Caki2 (cell line): ENCODE measurements at places on chromosomes 13 and 19.

GRCh38 chr19:10439588-10439987 lies 19.2 kb downstream of the PDE4A start:
- no peak for DNase-seq

DNA sequence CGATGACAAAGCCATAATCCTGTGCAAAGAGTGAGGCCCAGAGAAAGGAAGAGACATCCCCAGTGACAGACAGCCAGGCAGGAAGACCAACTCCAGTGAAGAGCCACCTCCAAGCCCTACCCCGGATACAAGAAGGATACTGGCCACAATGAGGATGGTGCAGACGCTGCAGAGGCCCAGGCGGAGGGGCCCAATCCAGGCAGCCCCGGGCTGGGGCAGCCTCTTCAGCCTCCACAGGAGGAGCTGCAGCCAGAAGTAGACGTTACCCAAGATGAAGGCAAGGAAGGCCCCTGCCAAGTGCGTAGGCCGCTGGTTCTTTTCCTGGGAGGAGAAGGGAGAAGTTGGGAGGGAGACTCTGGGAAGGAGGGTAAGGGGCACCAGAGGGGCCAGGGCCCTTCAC lies 8.5 kb downstream of the TMEM150B start:
- DNase-seq: no peak

- DNase-seq: no peak
Measured at GRCh38 chr13:74751739-74752138, 617.5 kb upstream of the KLF12 start.

GRCh38 chr13:24083722-24084421 lies 76.6 kb upstream of the SPATA13 start:
- DNase-seq: no peak

DNA sequence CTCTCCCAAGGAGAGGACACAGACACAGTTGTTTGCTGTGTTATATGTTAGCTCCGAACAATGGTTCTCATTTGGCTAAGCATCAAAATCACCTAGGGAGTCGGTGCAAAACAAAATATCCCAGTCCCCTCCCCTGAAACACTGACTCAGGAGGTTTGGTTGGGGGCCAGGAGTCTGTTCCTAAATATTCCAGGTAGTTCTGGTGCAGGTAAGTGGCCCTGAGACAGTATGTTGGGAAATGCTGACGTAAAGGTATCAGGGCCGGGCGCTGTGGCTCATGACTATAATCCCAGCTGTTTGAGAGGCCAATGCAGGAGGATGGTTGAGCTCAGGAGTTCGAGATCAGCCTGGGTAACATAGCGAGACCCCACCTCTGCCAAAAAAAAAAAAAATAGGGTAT lies 2.3 kb upstream of the MAP2K7 start:
- DNase-seq: no peak

DNA sequence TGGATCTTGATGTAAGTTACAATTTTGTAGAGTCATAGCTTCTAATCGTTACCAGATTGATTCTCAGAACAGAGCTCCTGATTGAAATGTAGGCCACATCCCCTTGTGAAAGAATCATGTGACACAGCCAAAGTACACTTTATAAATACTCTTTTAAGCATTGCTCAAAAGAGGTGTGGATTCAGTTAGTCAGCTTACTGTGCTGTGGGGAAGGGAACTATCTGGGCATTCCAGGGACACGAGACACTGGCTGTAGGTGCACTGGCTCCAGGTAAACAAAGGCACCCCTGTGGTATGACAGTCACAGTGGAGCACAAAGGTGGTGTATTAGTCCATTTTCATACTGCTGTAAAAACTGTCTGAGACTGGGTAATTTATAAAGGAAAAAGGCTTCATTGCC lies 222.8 kb downstream of the LIG4 start:
- no peak for DNase-seq

GRCh38 chr19:2308114-2308556 lies at the start of gene LINGO3:
LINGO3 (minus strand) TSS chr19:2308154; CDS start chr19:2291776, 16,378 bp downstream.
- DNase-seq: no peak

- peak; percentile 27 for DNase-seq
Measured at GRCh38 chr19:57615346-57615745, 1.3 kb downstream of the ZNF134 start.

DNA sequence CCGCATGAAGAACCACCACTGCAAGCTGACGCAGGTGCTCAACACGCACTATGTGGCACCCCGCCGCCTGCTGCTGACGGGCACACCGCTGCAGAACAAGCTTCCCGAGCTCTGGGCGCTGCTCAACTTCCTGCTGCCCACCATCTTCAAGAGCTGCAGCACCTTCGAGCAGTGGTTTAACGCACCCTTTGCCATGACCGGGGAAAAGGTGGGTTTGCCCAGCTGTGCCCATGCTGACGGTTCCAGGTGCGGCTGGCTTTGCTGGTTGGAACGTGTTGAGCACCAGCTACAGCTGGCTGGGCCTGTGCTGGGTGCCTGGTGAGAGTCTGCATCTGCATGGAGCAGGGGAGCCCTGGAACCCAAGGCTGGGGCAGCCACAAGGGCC lies 60.9 kb downstream of the SMARCA4 start:
- DNase-seq: no peak

DNA sequence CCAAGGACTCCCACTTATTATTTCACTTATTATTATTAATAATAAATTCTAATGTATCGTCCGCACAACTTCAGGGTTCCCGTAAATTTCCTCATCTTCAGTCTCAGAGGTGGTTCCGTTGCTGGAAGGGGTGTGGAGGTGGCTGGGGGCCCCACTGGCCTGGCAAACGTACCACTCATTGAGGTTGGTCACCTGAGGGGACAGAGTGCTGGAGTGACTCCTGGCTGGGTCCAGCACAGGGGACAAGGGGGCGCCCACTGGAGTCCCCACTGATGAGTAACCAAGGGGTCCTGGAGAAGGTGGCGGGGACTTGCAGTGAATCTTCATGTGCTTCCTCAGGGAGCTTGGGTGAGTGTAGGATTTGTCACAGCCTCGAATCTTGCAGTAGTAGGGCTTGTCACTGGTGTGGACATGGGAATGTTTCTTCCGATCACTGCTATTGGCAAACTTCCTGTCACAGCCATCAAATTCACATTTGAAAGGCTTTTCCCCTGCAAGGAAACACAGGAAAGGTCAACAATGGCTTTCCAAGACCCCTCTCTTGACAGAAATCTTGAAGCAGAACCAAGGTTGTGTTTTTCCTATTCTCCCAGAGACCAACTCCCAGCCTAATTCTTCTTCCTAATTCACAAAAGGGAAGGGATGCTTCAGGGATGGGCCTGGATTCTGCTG lies 6.1 kb downstream of the ZIC5 start:
- DNase-seq: no peak

GRCh38 chr13:26200811-26201210 lies 21.3 kb downstream of the RNF6 start:
- DNase-seq: no peak
